Amniotic epithelial cell (primary cell): ENCODE measurements at places on chromosomes 11 and 22.

GRCh38 chr11:60018058-60018457, 1.1 kb downstream of the OOSP4B start:
- no peak for DNase-seq

- DNase-seq, result no peak
Observed at GRCh38 chr11:30552839-30553238, 33.3 kb downstream of the MPPED2 start.

DNA sequence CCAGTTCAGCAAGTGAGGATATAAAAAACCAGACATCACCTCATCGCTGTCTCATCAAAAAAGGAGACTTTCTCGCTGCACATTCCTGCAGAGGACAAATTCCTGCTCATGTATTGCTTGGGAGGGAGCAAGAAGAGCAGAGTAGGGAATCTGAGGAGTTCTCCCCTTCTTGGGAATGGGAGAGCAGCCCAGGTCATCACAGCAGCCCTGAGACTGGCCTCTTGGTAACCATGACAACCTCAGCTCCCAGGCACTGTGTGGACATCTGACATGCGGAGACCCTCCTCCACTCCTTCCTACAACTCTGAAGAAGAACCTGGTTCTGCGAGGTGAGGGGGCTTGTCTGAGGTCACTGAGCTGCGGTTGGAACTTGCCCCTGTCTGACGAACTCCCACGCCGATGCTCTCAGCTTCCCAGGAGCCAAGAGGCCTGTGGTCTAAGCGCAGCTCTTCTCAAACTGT, 17.9 kb downstream of the RFPL1 start:
- peak; percentile 42 for DNase-seq

DNA sequence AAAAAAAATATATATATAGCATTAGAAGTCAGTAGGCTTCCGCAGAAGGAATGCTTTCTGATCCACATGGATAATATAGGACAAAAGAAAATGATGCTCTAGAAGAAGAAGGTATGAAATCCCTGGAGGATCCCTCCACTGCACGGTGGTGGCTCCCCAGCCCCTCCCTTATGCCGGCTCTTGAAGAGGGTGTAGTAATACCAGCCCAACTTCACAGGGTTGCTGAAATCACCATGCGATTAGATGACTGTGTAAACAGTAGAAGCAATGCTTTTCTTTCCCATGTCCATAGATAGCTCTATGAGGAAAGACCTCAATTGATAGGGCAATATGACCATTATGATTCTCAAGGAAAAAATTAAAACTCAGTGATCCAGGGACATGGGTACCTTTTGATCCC, 3.2 kb upstream of the ETS1 start:
- DNase-seq, result no peak
